ENCODE measurements at places on chromosomes 3 and 15.

- DNase-seq, result no peak
Observed at GRCh38 chr3:178787960-178788359, 251.7 kb downstream of the KCNMB2 start.

DNA sequence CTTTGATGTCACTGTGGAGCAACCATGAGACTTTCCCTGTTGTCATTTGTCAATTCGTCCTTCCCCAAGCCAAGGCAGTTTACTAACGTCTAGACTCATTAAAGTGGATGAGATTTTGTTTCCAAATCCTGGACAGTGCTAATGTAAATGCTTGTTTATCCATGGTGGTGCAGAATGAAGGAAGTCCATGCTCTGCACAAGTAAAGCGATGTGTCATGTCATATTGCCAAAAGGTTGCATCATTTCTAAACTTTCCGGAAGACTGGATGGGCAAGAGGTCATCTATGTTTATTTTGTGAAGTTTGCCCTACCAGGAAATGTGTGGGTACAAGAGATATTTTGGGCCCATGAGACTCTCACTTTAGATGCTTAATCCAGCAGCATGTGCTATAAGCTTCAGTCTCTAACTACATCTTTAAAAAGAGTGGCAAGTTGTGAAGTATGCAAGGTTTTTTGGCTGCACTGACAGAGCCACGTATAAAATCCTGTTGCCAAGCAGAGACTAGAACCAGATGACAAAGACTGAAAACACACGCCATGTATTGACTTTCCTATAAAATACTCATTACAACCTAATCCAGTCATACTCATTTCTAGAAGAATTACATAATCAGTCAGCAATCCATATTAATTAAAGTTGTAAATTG, 72.1 kb upstream of the FNDC3B start:
- no peak for DNase-seq

DNA sequence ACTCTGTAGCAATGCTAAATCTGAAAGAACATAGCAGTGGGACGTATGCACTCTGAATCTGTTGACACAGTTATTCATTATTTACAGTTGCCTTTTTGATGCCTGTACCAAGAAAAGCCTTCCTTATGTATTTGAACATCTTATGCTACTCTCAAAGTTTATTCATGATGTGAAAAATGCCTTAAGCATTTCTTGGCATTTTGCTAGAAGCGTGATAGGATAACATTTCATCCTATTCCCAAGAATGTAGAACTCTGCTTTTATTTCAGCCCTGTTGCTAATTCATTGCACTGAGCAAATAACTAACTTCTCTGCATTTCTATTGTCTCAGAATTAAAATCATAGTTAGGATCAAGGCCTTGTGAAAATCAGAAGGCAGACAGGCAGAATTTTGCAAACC, 105.5 kb downstream of the STRIT1 start:
- DNase-seq, result no peak

GRCh38 chr3:13896473-13897154, 16.7 kb upstream of the WNT7A start:
- peak; percentile 37 for DNase-seq

DNA sequence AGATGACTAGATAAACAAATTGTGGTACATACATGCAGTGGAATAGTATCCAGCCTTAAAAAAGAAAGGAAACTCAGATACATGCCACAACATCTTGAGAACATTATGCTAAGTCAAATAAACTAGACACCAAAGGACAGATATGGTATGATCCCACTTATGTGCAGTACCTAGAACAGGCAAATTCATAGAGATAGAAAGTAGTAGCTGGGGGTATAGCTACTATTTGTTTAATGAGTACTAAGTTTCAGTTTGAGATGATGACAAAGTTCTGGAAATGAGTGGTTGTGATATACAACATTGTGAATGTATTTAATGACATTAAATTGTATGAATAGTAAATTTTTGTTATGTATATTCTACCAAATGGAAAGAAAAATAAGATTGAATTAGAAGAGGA, 477.2 kb upstream of the CFAP20DC start:
- DNase-seq, result no peak
